RPMI8226 (cell line): ENCODE measurements at places on chromosomes 1 and 21.
A peak's percentile ranks its signal among the peaks of the same experiment; 100 is the strongest.

- no peak for DNase-seq
Observed at GRCh38 chr1:225963735-225964530, 22.9 kb upstream of the LEFTY2 start.

- DNase-seq: no peak
Observed at GRCh38 chr1:156439036-156439776, 61.4 kb downstream of the MEF2D start.

- no peak for DNase-seq
Observed at GRCh38 chr1:9039761-9040658, 13.8 kb upstream of the SLC2A7 start.

DNA sequence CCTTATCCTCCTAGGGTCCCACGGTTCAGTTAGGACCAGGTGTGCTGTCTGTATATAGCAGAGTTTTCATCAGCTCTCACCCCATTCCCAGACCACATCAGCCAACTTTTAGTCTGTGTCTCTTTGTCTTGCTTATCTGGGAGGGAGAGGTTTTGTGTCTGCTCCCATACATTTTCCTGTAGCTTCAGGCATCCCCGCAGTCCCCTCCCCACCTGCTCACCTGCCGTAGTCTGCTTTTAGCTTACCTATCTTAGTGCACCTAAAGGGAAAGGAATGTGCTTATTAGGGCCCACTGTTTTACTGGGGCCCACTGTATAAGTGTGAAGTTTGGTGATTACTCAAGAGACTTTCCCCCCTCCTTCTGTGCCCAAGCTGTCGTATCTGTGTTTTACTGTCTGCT is 225.1 kb downstream of the PLA2G4A start:
- no peak for DNase-seq

GRCh38 chr1:6987940-6988339 is 202.7 kb downstream of the CAMTA1 start:
- DNase-seq: no peak

DNA sequence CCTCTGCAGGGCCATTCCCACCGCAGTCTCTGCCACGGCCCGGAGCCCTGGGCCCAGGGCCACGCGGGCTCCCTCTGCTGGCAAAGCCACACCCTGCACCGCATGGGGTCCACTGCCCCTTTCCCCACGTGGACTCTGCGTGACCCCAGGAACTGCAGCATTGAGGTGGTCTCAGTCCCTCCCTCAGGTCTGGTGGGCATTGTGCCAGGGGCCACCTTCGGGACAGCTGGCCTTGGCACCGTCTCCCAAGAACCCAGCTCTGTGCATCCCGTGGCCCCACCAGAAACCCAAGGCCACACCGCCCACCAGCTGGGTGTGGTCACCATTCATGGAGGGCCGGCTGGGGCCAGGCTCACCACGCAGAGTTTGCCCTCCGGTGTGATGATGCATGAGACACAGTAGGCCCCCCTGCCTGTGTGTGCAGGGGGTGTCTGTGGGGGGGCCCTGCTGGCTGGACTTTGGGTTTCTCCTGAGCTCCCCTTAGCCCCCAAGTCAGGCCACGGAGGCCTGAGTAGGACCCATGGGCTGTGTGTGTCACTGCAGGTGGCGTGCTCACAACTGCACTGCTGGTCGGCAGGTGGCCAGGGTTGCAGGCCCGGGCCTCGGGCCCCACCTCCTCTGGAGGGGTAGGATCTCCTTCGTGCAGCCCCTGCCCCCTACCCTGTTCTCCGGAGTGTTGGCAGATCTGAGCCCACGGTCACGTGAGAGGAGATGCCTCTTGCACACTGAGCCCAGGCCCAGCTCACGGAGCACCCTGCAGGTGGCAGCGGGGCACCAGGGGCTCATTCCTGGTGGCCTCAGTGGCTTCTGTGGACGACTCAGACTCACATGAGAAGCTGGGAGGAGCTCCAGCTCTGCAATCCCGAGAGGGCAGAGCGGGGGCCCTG is 5.8 kb downstream of the VWA1 start:
- DNase-seq: peak; percentile 79

- no peak for DNase-seq
Observed at GRCh38 chr1:205636732-205637131, 4.9 kb upstream of the ELK4 start.

GRCh38 chr1:100731758-100732157 is 12.2 kb downstream of the VCAM1 start:
- no peak for DNase-seq

GRCh38 chr1:245179706-245180105 is 24.9 kb downstream of the KIF26B start:
- DNase-seq: peak; percentile 48

GRCh38 chr1:50265790-50266314 is 157.1 kb downstream of the ELAVL4 start:
- no peak for DNase-seq

- DNase-seq: no peak
Observed at GRCh38 chr21:38287476-38287875, 30.7 kb downstream of the KCNJ15 start.

GRCh38 chr1:24915816-24916602 is 14.1 kb downstream of the RUNX3 start:
- no peak for DNase-seq

- no peak for DNase-seq
Observed at GRCh38 chr1:58936973-58937372, 153.1 kb upstream of the JUN start.

DNA sequence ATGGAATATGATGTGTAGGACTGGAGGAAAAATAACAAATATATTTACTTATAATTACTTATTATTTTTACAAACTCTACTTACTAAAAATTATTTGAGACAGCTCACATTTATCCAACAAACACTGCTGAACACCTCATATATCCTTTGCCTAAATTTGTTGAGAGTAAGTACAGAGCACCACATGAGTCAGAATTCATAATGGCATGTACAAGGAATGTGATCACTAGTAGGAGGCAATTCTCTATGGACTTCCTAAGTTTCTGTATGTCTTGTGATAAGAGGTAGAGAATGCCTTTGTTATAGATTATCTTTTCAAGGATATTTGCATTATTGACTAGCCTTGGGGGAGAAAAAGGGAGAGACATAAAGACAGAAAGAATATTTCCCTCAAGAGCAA is 8.2 kb upstream of the ST6GALNAC3 start:
- DNase-seq: no peak

DNA sequence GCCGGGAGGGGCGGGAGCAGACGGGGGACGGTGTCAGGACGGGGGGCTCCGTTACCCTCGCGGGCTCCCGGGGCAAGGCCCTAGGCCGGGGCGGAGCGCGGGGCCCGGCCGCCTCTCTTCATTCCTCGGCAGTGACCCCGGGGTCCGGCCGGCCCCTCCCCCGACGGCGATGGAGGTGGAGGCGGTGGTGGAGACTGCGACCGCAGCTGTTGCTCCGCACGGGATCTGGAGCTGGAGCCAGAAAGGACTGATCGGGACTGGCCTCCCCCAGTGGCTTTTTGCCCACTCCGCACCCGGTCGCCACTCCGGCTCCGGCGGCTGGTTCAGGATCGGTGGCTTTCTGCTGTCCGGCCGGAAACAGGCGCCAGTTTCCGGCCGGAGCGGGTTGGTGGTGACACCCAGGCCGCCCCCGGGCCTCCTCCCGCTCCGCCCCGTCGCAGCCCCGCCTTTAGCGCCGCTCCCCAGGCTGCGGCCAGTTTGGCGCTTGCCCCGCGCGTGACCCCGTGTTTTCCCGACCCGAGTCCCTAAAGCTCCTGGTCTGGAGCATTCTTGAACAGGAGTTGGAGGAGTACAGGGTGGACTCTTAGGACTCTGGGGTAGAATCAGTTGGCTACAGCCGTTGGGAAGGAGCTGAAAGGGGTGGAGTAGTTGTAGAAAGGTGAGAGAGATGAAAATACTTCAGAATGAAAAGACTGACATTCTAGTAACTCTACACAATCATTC is at the start of gene OTUD7B:
TSS of gene OTUD7B (minus strand) at position 334 of the 723 bp plus-strand sequence. CDS start 33,216 bp downstream, outside the sequence.
- peak; percentile 93 for DNase-seq

DNA sequence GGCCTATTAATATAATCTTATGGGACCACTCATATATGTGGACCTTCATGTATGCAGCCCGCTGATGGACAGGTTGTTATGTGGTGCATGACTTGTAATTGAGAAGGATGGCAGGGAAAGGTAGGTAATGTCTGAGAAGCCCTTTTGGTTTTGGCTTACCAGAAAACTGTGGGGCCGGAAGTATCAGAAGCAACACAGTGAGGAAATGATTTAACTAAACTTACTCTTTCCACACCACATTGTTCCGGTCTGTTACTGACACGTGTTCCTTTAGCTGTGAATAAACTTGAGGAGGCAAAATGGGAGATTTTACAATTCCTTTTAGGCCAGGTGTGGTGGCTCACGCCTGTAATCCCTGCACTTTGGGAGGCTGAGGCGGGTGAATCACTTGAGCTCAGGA is 32.4 kb downstream of the KIF1B start:
- DNase-seq: no peak

DNA sequence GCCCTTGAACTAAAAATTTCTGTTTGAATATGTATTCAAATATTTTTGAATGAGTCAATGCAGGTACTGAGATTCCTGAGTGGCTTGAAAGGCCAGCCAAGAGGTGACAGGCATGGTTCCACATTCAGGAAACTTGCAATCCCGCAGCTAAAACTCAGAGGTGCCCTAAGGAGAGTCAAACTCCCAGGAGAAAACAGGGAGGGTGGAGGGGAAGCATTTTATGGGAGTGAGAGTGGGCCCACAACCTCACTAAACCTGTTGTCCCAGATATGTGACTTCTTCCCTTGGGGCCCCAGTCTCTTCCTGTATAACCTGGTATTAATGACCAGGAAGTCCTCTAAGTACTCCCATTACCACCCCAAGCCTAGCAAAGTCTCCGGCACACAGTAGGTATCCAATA is 189.6 kb downstream of the PLPP3 start:
- no peak for DNase-seq

GRCh38 chr1:243597383-243597782 is 252.7 kb downstream of the AKT3 start:
- DNase-seq: no peak

GRCh38 chr1:75589637-75590036 is 21.3 kb downstream of the SLC44A5 start:
- DNase-seq: no peak

GRCh38 chr1:238119060-238119459 is 228.3 kb upstream of the ZP4 start:
- DNase-seq: no peak

DNA sequence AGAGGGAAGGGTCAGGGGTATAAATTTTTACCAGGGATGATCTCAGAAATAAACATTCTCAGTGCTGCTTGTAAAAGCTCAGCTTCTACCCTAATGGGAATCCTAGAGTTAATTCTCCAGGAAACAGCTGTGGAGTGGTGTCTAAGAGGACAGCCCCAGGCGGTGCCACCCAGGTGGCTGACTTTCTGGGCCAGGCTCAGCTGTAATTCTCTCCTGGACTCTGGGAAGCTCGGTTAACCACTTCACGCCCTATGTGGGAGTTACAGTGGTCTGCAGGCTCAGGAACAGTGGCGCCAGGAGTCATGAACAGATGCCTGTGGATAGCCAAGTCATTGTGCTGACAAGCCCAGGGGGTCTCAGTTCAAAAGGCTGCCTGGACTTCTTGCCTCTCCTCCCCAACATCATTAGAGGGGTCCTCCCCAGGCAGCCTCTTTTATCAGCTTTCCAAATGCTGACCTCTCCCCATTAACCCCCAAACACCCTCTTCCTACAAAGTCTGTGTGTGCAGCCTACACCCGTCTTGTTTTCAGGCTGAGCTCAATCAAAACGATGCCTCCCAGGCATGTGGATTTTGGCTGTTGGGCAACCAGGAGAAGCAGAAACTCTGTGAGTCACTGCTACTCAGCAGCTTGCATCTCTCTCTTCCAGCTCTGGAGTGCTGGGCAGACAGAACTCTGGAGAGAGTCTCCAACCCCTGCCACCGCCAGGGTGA is 1.2 kb downstream of the HHIPL2 start:
- DNase-seq: no peak
